ENCODE measurements at places on chromosomes 2 and 18. TPM values are rescaled to one million over a fixed set of nuclear protein-coding genes. Genes with fewer than 3 reads are reported as not detected.

GAREM1 gene
- 9.5 TPM for total RNA-seq

C2orf80 gene
- not detected for total RNA-seq

MYO5B gene
- 15.6 TPM for total RNA-seq

GRCh38 chr2:240374085-240374907, 61.2 kb upstream of the GPC1 start:
- peak; percentile 66 for DNase-seq

- no peak for DNase-seq
Observed at GRCh38 chr2:25204190-25204838, 35.9 kb upstream of the POMC start.

Measured in mesothelial cell of epicardium (in vitro differentiated cells).